ENCODE measurements at places on chromosomes 2 and 18.
A peak's percentile ranks its signal among the peaks of the same experiment; 100 is the strongest.

- DNase-seq, result no peak
Observed at GRCh38 chr2:1910592-1911246, 166.4 kb upstream of the PXDN start.

DNA sequence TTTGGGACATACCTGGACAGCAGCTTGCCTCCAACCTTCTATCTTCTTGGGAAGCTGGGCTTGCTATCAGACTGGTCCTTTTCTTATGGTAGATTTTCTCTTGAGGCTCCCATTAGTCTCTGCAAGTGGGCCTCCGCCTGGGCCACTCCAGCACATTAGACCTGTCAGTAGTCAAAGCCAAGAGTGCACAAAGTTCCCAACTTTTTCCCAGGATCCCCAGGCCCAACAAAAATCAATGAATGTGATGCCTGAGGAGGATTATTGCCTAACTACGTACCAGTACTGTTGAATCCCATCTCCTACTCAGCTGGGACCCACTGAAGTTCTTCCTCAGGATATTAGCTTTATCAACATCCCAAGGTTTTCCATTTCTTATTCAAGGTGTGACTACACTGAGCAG, 51.7 kb downstream of the PROC start:
- DNase-seq, result no peak

DNA sequence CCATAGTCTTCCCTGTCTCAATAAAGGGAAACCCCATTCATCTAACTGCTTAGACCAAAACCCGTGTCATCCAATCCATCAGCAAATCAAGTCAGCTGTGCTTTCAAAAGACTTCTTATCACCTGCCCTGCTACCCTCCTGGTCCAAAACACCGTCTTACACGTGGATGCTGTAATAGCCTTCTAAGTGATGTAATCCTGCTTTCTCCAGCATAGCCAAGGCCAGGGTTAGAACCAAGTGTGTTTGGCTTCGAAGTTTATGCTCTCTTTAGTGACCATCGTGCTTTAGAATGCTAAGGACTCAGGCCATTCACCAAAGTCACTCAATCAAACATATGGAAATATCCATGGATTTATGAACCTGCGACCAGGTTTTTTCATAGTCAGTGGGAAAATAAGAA, 25.5 kb downstream of the NEB start:
- no peak for DNase-seq

DNA sequence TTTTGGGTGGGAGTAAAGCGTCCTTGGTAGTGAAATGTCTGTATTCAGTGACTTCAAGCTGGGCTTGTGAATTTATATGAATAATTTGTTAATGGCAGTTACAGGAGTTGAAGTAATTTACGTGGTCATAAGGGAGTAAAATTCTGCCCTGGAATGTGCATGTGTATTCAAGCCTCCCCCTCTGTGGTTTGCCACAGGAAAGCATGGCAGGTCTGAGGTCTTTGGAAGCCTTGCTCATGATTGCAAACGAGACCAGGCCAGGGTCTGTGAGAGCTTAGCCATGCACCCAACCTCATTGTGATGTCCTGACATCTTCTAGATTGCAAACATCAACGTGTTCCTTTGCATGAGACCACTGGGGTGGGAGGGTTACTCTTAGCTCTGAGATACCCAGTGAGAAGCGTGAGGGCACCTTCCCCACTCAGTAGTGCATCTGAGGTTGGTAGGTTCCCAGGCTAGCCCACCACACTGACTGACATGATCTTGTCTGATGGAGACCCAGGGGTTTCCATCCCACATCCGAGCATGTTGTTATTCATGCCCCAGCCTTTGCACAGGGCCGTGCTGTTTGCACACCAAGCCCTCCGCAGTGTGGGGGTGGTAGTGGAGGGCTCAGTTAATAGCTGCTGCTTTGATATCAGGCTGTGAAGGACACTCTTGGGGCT, 216.5 kb downstream of the KLHL29 start:
- no peak for DNase-seq

DNA sequence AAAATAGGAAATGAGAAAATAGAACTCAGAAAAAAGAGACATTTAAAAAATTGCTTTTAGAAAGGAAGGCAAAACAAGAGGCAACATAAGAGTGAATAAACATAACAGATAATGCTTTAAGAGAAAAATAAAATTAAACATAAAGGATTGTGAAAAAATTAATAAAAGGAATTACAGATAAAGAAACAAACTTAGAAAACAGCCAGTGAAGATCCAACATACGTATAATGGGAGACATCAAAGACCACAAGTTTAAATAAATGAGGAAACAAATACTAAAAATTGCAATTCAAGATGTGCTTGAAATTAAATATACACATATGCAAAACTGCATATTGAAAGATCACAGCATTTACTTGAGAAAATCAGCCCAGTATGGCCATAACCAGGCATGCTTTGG, 448.9 kb downstream of the NBAS start:
- DNase-seq, result peak; percentile 4

GRCh38 chr2:60989259-60989658, 28.3 kb upstream of the PEX13 start:
- DNase-seq, result no peak

DNA sequence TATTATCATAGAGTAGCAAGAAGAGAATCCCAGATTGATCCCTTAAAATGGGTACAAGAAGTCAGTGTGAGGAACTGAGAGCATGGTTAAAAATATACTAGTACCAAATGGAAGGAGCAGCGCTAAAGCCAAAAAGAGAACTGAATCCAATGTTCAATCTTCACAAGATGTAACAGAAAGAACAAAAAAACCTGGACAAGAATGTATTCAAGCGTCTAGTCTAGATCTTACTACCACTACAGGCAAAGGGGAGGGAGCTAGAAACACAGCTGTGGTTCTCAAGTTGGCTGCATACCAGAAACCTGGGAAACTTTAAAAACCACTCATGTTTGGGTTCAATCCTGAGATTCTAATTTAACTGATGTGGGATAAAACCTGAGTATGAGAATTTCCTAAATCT, 57.5 kb downstream of the PIAS2 start:
- no peak for DNase-seq

DNA sequence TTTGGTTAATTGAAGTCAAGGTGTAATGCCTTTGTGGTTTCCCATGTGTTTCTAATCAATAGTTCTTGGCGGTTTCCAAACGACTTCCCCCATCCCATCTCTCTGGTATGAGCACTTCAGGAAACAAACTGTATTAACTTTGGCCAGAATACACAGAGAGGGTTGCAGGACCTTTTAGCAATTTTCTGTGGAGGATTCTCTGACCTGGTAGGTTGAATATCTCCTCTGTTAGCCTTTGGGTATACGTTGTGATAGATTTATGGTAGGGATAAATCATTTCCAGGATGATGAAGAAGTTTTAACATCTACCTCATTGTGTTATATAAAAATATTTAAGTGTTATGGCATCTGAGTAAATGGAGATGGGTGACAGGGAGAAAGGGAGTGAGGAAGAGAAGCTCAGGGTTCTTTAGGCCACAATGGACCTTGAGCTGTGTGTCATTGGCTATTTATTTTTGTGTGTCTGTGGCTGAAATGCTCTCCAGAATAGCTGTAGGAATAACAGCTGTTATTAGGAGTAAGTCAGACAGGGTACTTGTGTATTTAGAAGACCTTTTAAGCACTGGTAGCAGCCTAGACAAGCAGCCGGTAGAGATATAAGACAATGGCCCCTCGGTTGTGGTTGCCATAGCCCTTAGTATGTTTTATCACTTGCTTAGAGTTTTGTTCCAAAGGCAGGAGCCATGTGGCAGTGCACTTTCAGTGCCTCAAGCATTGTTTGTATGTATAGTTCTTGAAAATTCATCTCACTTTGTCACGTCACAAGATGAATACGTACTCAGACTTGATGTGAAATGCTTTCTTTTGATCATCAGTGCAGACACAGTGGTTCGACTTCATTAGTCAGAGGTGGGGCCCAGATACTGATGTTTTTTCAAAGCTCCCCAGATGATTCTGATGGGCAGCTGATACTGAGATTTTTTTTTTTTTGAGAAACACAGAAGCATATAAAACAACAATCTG, 91.1 kb downstream of the FMNL2 start:
- no peak for DNase-seq

DNA sequence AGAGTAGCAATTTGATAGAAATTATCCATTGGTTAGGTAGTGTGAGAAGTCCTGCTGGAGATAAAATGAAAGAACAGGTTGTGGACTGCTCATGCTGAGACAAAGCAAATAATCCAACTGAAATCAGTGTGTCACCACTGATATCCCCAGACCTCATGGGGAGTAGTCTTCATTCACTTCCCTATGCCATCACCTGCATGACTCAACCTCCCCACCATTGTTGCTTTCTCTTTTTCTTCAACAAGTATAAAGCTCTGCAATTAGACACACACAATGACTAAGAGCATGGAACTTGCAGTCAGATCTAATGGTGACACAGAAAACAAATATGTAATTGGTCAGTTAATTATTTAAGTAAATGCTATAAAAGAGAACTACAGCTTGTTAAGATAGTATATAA, 475.3 kb downstream of the RIT2 start:
- no peak for DNase-seq

DNA sequence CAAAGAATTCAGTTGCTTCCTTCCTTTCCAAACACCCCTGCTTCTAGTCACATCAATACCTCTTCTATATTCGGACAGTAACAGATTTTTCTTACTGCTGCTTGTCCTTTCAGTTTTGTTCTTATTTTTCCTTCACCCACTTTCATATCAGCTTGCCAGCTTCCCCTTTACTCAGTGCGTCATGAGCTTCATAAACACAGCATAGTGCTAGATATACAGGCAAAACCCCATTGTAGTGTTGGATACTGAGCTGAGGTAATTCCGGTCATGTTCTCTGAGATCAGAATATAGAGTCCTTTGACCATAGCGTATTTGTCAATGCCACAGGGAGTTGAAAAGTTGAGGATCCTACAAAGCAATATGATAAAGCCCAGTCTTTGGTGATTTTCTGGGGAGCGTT, 2.4 kb downstream of the FARP2 start:
- no peak for DNase-seq

DNA sequence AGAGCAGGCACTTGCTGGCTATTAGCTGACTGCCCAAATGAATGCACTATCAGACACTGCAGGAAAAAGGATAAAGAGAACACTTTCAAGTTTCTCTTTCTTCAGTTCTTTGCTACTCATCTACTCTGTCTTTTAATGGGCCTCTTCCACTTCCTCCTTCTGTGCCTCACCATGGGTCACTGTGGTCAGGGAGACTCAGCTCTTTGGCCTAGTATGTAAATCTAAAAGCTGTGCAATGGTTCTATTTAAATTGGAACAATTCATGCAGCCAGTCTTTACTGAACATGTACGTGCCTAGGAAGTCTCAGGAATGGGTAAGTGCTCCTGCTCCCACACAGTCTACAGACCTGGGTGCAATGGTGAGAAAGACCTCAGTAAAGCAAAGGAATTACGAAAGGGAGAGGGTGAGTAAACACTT, 79.1 kb upstream of the DNMT3A start:
- no peak for DNase-seq

DNA sequence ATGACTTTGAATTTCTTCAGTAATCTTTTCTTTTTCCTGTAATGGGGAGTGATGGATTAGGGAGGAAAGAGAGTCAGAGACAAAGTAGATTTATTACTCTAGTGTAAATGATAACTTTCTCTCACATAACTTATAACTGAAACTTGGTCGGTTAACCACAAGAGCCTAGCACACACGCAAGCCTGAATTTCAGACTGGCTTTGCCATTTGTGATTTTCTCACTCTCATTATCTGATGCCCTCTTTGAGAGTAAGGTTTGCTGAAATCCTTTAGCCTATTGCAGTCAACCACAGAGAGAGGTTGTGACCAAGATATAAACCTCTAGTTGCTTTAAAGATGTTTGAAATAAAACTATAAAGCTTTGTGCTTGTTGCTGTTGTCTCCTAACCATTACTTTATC, 117.9 kb upstream of the NETO1 start:
- no peak for DNase-seq

GRCh38 chr2:196372276-196372809, 201.0 kb upstream of the STK17B start:
- no peak for DNase-seq

DNA sequence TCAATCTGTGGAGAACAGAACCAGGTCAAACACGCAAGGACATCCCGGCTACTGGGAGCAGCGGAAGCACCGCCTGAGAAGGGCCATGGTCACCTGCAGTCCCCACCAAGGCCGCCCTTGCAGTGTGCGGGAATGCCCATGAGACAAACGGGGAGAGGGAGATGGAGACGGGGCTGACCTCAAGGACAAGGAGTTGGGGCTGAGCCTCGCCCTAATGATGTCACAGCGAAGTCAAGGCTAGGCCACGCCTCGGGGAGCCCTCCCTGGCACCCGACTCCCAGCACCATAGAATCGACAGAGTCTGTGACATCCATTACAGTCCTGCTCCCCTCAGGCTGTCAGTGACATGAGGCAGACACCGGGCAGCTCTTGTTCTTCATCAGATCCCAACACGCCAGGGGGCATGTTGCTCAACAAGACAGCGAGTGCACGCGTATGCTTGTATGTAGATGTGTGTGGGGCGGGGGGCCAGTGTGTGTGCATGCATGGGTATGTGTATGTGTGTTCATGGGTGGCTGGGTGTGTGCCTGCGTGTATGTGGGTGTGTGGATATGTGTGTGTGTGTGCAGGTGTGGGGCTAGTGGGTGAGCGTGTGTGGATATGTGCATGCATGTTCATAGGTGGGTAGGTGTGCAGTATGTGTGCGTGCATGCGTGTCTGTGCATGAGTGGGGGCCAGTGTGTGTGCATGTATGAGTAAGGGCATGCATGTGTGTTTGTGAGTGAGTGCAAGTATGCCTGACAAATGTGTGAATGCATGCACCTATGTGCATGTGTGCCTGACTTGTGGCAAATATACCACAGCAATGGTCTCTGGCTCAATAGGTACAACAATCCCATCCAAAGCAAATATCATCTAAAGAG, 57.0 kb downstream of the ANKMY1 start:
- DNase-seq, result no peak

GRCh38 chr2:181685150-181685688, 4.9 kb upstream of the NEUROD1 start:
- no peak for DNase-seq

DNA sequence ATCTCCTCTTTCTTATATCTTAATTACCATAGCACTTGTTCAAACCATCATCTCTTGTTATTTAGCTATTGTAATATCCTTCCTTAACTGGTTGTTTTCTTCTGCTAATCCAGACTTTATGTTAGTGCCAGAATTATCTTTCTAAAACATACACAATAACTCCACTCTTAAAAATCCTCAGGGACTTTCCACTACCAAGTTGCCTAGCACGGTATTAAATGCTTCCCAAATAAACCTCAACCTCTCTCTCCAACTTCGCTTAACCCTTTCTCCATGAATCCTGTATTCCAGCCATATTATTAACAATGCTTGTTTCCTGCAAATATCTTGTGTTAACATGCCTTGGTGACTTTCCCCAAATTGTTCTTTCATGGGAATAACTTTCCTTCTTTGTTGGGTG, 84.5 kb downstream of the FAM228A start:
- no peak for DNase-seq

DNA sequence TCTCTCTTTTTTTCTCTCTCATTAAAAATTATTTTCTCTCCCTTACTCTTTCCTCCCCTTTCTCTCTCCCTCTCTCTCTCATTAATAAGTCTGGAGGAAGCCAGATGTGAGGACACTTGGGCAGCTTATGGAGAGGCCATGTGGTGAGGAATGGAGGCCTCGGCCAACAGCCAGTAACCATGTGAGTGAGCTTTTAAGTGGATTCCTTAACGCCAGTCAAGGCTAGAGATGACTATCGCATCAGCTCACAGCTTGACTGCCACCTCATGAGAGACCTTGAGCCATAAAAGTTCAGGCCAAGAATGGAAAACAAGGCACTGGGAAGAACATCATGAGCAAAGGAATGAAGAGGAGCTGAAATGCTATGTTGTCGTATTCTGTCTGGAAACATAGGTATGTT, 39.1 kb downstream of the ETAA1 start:
- no peak for DNase-seq
